Kidney epithelial cell (primary cell): ENCODE measurements at places on chromosomes 1 and 21. TPM values are rescaled to one million over a fixed set of nuclear protein-coding genes. Genes with fewer than 3 reads are reported as not detected.

RAB7B gene
- 0.13 TPM in 1 of 2 replicates, not detected in the other for total RNA-seq

ZBTB48 gene
- total RNA-seq, result 14.2 and 18.9 TPM in 2 replicates

CHAF1B gene
- 3.3 and 3.6 TPM in 2 replicates for total RNA-seq

LCE1C gene
- not detected in 2 replicates for total RNA-seq

SPRR2A gene
- 1.0 and 3.9 TPM in 2 replicates for total RNA-seq

PLA2G2D gene
- not detected in 2 replicates for total RNA-seq

GPA33 gene
- total RNA-seq, result not detected in 2 replicates

FCGR2B gene
- total RNA-seq, result not detected in 2 replicates

IGSF3 gene
- 34.8 and 39.0 TPM in 2 replicates for total RNA-seq

UBXN10 gene
- total RNA-seq, result 0.96 and 1.6 TPM in 2 replicates

PRPF38B gene
- total RNA-seq, result 20.3 and 21.1 TPM in 2 replicates

KCNJ9 gene
- not detected in 2 replicates for total RNA-seq

KIAA1614 gene
- total RNA-seq, result 7.2 and 10.2 TPM in 2 replicates

NECTIN4 gene
- total RNA-seq, result 13.1 and 13.6 TPM in 2 replicates

FABP3 gene
- 2.1 and 9.1 TPM in 2 replicates for total RNA-seq

EXTL2 gene
- 10.2 and 10.7 TPM in 2 replicates for total RNA-seq

TCHHL1 gene
- not detected in 2 replicates for total RNA-seq

TMCO4 gene
- total RNA-seq, result 11.8 and 13.0 TPM in 2 replicates

SYCP1 gene
- 0.07 and 0.17 TPM in 2 replicates for total RNA-seq

TSSK3 gene
- total RNA-seq, result not detected in 2 replicates

FCRL5 gene
- not detected in 2 replicates for total RNA-seq

TRIM67 gene
- total RNA-seq, result 0.14 and 0.63 TPM in 2 replicates

SPRR5 gene
- total RNA-seq, result not detected in 2 replicates

RYR2 gene
- total RNA-seq, result not detected in 2 replicates

PRDM16 gene
- 1.4 and 5.6 TPM in 2 replicates for total RNA-seq

GNAT2 gene
- not detected in 2 replicates for total RNA-seq

CDA gene
- total RNA-seq, result 2.7 and 3.1 TPM in 2 replicates

CGN gene
- 23.6 and 29.3 TPM in 2 replicates for total RNA-seq

ACTA1 gene
- total RNA-seq, result 1.0 and 2.1 TPM in 2 replicates

NUP210L gene
- total RNA-seq, result not detected in 2 replicates

PLEKHN1 gene
- total RNA-seq, result 13.2 and 13.3 TPM in 2 replicates

UTP25 gene
- total RNA-seq, result 14.6 and 15.7 TPM in 2 replicates

DIRAS3 gene
- 0.38 TPM in 1 of 2 replicates, not detected in the other for total RNA-seq

CEP170 gene
- 82.0 and 82.2 TPM in 2 replicates for total RNA-seq
